Effector CD8-positive, alpha-beta T cell (primary cell): ENCODE measurements at places on chromosomes 2 and 18.

- DNase-seq: no peak
Observed at GRCh38 chr2:13195270-13195669, 478.5 kb downstream of the TRIB2 start.

- no peak for DNase-seq
Observed at GRCh38 chr2:132980304-132980703, 310.3 kb upstream of the LYPD1 start.

- no peak for DNase-seq
Observed at GRCh38 chr18:40944576-40944975, 1010.5 kb upstream of the PIK3C3 start.

GRCh38 chr2:51031021-51031780, 731 bp downstream of the NRXN1 start:
- no peak for DNase-seq

DNA sequence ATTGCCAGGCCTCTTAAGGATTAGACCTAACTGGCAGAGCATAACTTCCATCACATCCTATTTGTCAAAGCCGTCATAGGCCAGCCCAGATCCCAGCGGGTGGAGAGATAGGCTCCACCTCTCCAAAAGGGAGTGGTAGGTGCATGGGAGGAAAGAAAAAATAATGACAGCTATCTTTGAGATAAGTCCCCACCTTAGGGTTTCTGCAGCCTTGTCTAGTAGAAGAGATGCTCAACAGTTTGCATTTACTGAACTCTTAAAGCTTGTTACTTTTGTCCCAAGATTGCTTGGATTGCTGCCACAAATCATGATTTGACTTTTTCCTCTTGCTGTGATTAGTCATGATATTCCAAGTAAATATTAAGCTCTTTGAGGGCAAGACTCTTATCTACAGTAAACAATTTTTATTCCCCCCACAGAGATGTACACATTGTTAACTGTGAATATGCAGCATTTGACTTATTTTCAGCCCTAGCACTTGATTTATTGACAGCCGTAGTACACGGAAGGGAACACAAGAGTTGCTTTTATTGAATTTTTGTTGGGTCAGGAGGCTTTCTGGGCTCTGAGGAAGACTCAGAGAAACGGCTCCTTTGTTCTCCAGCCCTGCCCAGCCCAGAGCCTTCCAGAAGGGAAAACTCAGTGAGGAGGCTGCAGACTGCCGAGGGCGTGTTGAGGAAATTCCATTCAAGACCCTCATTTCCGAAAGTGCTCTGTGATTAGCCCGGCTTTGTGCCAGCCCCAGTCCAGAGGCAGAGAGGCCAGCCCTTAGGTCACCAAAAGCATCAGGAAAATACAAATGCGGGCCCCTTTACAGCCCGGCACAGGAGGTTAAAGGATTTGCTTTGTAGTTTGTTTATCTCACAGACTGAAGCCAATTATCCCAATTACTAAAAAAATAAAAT, 75.5 kb upstream of the ZNF532 start:
- DNase-seq: no peak

DNA sequence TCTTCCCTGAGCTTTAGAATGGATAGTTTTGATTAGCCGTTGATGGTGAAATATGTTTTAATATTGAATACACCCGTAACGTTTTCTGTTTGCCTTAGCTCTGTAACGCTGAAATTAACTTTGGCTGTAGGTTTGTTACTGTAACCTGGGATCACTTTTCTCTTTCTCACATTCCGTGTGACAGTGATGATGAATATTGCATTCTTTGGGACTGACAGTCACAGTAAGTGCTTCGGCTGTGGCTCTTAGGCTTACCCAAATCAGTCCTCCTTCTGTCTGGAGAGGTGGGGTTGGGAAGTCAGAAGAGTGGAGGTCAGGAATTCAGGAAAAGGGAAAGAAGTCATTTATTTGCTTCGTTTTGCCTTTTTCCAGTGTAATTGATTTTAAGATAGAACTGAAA, 18.0 kb downstream of the RMC1 start:
- DNase-seq: no peak

- no peak for DNase-seq
Observed at GRCh38 chr2:29147963-29148362, 32.7 kb downstream of the CLIP4 start.

- no peak for DNase-seq
Observed at GRCh38 chr2:12352889-12353288, 363.8 kb upstream of the TRIB2 start.

GRCh38 chr2:137202318-137202717, 437.0 kb downstream of the THSD7B start:
- DNase-seq: no peak

GRCh38 chr18:45357686-45358470, 257.4 kb upstream of the SLC14A2 start:
- no peak for DNase-seq

DNA sequence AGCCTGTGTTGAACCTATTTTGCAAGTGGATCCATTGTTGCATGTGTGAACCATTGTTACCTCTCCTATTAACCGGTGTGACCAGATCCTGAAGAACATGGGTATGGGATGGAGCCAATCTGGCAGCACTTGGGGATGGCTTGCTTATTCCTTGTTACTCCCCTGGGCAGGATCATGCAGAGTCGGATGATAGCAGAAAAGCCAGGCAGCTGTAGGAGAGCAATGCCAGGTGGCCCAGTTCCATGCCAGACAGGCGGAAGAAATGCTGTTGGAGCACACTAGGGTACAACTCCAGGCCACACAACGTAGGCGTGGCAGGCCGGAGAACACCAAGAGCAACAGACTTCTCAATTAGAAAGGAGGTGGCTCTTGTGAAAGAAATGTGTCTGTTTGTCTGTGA, 16.3 kb upstream of the MYO1B start:
- DNase-seq: no peak

GRCh38 chr2:209470466-209470865, 46.6 kb downstream of the MAP2 start:
- DNase-seq: no peak

- no peak for DNase-seq
Observed at GRCh38 chr2:33531549-33532059, 55.2 kb downstream of the RASGRP3 start.

- no peak for DNase-seq
Observed at GRCh38 chr2:156321243-156321904, 11.1 kb downstream of the NR4A2 start.

GRCh38 chr2:20666304-20667150, at the start of gene GDF7:
TSS of gene GDF7 (plus strand) at chr2:20667144. CDS start at chr2:20667240, 96 bp downstream.
- DNase-seq: no peak

GRCh38 chr2:74384051-74384450, 3.9 kb upstream of the DCTN1 start:
- DNase-seq: no peak

DNA sequence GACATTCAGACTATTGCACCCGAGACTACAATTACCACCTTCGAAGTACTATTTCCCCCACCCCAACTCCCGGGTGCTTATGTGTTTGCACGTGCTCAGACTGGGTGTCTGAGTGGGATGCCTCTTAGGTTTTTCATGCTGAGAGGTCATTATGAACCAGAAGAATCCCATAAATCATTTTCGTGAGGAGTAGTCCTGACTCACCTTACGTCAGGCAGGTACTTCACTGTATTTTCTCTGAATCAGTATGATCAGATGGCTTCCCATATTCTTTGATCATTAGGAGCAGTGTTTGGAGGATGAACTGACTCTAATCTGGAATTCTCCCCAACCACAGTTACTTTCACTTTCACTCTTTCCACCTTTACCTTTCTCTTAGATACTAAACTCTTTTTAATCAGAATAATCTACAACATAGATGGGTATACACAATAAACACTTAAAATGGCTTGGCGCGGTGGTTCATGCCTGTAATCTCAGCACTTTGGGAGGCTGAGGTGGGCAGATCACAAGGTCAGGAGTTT, 38.4 kb upstream of the STAT4 start:
- DNase-seq: no peak

DNA sequence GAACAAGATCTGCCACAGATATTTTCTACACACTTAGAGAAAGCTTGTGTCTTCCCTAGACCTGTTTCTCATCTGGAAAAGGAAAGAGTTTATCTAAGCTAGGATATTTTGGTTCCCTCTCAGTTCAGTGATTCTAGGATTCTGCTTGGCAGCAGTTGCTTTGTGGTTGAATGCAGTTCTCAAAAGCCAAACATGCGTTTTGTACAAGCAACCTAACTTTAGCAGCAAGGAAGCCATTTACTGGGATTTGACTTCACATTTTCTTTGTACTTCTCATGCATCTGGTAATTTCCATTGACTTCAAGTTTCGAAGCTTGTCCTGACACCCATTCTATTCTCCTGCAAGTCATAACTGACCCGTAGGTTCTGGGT, 33.3 kb downstream of the VSNL1 start:
- no peak for DNase-seq

GRCh38 chr2:165078913-165079312, 123.6 kb upstream of the SLC38A11 start:
- DNase-seq: no peak

DNA sequence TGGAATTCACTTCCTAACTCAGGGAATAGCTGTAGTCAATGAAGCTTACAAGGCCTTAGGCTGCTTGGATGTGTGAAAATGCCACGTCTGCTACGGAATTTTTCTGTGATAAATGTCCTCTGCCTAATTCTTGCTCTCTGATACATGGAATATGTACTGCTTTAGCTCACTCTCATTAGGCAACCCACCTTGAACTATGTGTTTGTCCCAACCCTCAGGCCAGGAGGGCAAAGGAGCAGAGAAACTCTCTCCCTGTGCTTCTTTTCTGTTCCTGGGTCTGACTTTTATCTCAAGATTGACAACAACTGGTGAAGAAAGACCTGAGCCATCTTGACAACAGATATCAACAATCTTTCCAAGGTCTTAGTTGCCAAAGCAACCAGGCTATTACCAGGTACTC, 143.9 kb downstream of the GCA start:
- DNase-seq: no peak

DNA sequence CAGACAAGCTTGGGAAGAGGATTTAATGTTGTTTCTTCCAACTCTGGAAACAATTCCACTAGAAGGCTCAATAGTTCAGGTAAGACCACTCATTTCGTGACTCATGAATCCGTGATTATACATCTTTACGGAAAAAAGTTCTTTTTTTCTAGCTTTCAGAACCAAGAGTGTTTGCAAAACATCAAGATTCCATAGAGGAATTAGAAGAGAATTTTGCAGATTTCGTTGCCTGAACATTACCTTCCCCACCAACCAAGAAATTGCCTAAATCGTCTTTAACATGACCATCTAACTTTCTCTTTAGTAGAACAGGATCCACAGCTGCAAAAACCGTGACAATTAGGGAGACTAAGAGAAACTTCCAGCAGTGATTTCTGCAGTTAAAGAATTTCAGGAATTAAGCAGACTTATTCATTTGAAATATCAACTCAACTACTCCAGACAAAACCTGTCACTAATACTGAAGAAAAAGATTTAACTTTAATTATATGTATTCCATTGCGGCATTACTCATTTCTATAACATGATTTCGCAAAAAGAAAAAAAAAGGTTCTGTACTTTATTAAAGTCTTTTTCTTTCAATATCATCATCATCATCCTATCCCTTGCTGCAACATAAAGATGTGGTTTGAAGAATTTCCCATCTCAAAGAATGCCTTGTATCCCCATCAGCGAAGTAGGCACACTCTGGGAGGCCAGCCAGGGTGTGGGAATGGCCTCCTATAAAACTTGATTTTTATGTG, 1.9 kb upstream of the NAB1 start:
- no peak for DNase-seq

GRCh38 chr2:71938108-71938507, 209.6 kb downstream of the CYP26B1 start:
- DNase-seq: no peak

GRCh38 chr18:42414756-42415454, 459.9 kb downstream of the PIK3C3 start:
- no peak for DNase-seq

GRCh38 chr2:112794131-112794733, 9.9 kb upstream of the IL1A start:
- no peak for DNase-seq
